ENCODE measurements at places on chromosomes 2 and 18.

- H3K27ac ChIP-seq: no peak overlapping the region
- no peaks in the 10 kb centered on the region for H3K4me1 ChIP-seq
- no peak overlapping the region for H3K4me3 ChIP-seq
- no peaks in the 10 kb centered on the region for H3K36me3 ChIP-seq
Measured at GRCh38 chr18:49709347-49709690, 104.0 kb downstream of the ACAA2 start.

DNA sequence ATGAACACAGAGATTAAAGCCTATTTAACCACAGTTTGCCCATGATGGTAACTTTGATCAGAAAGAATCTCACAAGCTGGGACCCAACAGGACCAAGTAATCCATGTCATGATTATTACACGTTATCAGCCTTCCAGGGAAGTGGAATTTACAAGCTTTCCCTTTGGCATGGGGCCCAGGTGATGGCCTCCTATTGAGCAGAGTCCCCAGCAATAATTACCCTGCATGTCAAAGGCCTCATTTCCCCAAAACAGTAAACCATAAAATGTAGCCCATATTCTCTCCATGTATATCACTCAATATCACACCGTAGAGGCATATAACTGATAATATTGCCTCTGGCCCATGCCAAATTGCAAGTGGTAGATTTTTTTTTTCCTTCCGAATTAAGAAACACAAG lies 38.9 kb downstream of the PRKRA start:
- no peak overlapping the region for H3K4me3 ChIP-seq
- no peaks in the 10 kb centered on the region for H3K36me3 ChIP-seq
- H3K27ac ChIP-seq: no peak overlapping the region
- H3K4me1 ChIP-seq: peaks cover 6% of the 10 kb centered on the region
- H3K27me3 ChIP-seq: no peaks in the 10 kb centered on the region

GRCh38 chr18:13318731-13319501 lies 100.4 kb downstream of the LDLRAD4 start:
- no peaks in the 10 kb centered on the region for H3K36me3 ChIP-seq
- peak overlapping the region; percentile 54 for H3K27ac ChIP-seq
- H3K4me3 ChIP-seq: no peak overlapping the region
- DNase-seq: no peak

GRCh38 chr2:218756599-218757377 lies 25.2 kb upstream of the CYP27A1 start:
- H3K4me1 ChIP-seq: no peaks in the 10 kb centered on the region
- H3K4me3 ChIP-seq: no peak overlapping the region
- no peak for DNase-seq
- H3K27me3 ChIP-seq: no peaks in the 10 kb centered on the region
- no peak overlapping the region for H3K27ac ChIP-seq
- peaks cover 35% of the 10 kb centered on the region for H3K36me3 ChIP-seq

- H3K4me3 ChIP-seq: peak overlapping the region; percentile 73
- no peaks in the 10 kb centered on the region for H3K27me3 ChIP-seq
- H3K4me1 ChIP-seq: peaks cover 27% of the 10 kb centered on the region
- peak overlapping the region; percentile 95 for H3K27ac ChIP-seq
Measured at GRCh38 chr2:175166216-175166824, 1.7 kb downstream of the ATF2 start.

DNA sequence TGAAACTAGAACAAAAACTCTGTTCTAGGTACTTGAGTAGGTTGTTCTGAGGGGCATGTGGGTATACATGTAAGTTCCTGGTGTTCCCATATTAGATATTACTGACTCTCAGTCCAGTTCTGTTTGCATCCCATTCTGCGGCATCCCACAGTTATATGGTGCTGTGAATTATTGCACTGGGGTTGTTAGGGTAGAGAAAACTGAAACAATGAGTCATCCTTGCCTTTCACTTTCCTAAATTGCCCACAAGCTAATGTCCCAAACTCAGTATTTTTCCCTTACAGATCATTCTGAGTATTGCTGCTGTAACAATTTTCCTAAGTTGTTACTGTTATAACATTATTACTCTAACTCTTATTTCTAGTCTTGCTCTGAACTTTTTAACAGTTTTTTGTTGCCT lies 3.0 kb downstream of the WDR75 start:
- H3K27ac ChIP-seq: no peak overlapping the region
- no peaks in the 10 kb centered on the region for H3K27me3 ChIP-seq
- H3K36me3 ChIP-seq: peaks cover 9% of the 10 kb centered on the region
- peaks cover 15% of the 10 kb centered on the region for H3K4me1 ChIP-seq
- H3K4me3 ChIP-seq: no peak overlapping the region

GRCh38 chr2:226746196-226746800 lies 53.3 kb downstream of the IRS1 start:
- H3K4me3 ChIP-seq: no peak overlapping the region
- no peak for DNase-seq
- no peaks in the 10 kb centered on the region for H3K27me3 ChIP-seq
- H3K36me3 ChIP-seq: no peaks in the 10 kb centered on the region

DNA sequence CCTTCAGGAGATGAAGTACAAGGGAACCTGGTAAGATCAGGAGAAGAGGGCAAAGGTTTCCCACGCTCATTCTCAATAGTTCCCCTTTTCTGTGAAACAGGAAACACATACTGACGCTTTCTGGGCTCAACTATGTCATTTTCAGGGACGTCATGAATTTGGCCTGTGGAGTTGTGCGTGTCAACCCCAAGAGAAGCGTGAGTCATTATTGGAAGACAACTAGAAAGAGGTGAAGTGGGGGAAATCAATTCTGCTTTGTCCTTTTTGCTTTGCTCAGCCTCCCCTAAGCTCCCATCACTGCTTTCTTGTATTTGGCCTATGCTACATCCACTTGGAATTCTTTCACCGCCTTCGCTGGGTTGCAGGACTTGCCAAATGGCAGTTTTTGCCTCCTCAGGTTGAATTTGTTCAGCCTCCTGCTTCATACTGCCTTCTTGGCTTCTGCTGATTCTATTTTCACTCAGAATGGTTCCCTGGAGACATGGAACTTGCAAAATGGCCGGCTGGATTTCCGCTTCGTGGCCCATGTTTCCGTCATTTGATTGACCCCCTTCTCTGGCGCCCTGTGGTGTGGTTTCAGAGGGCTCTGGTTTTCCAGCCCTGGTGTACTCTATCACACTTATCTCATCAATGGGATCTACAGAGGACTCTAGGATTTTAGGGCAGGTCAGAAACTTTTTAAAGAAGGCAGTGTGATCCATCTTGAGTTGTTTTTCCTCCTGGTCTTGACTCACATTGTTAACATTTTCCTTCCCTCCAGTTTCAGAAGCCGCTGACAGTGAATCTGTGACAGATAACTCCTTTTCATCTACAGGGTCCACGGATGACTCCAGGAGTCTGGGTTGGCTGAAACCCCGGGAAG lies 93.3 kb downstream of the ALPK2 start:
- peaks cover 38% of the 10 kb centered on the region for H3K4me1 ChIP-seq
- no peaks in the 10 kb centered on the region for H3K27me3 ChIP-seq
- no peak for DNase-seq
- no peaks in the 10 kb centered on the region for H3K36me3 ChIP-seq
- H3K27ac ChIP-seq: no peak overlapping the region

GRCh38 chr2:172448544-172449267 lies 21.3 kb downstream of the ITGA6 start:
- H3K4me3 ChIP-seq: no peak overlapping the region
- no peaks in the 10 kb centered on the region for H3K4me1 ChIP-seq
- H3K36me3 ChIP-seq: no peaks in the 10 kb centered on the region
- DNase-seq: no peak

DNA sequence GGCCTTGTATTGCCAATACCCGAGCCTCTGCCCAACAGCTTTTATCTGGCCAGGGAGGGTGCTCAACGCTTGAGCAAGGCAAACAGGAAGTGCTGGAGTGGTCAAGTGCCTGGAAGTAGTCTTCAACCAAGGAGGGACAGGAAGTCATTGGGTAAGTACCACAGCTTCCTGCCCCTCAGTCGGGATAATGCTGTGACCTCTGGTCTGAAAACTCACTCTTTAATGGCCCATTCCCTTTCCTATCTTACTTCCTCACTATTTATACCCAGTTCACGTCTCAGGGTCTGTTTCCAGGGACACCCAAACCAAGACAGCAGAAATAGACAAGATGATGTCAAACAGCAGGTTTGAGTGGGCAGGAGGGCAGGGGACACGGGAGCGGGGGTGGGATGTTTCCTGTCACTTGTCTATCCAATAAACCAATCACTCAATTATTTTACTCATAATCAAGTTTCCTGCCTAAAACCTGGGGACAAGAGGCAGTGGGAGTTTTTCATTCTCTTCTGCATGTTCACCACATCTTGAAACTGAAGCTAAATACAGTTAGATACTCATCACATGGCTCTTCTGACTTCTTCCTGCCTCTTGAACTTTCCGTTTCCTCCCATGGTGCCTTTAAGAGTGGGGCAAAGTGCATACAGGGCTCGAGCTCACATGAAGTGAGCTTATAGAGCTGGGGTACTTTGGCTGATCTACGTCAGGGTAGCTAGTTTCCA lies 68.9 kb upstream of the CAB39 start:
- no peaks in the 10 kb centered on the region for H3K4me1 ChIP-seq
- H3K27ac ChIP-seq: no peak overlapping the region
- no peaks in the 10 kb centered on the region for H3K27me3 ChIP-seq
- no peak overlapping the region for H3K4me3 ChIP-seq

- no peak overlapping the region for H3K4me3 ChIP-seq
- no peaks in the 10 kb centered on the region for H3K36me3 ChIP-seq
- H3K27me3 ChIP-seq: no peaks in the 10 kb centered on the region
- H3K27ac ChIP-seq: no peak overlapping the region
Measured at GRCh38 chr2:100882645-100883613, 63.0 kb downstream of the NPAS2 start.
